ENCODE measurements at places on chromosomes 11 and 22. TPM values are rescaled to one million over a fixed set of nuclear protein-coding genes. Genes with fewer than 3 reads are reported as not detected.

GRIA4 gene
- total RNA-seq: not detected

VPREB3 gene
- total RNA-seq: not detected

SMIM35 gene
- total RNA-seq: not detected

C1QTNF5 gene
- total RNA-seq: 9.1 TPM

PGR gene
- total RNA-seq: not detected

AIP gene
- 78.2 TPM for total RNA-seq

TTC28 gene
- 7.1 TPM for total RNA-seq

BIK gene
- not detected for total RNA-seq

MMP3 gene
- 9.0 TPM for total RNA-seq

OSBP gene
- 13.0 TPM for total RNA-seq

SPINDOC gene
- 33.8 TPM for total RNA-seq

ACTN3 gene
- total RNA-seq: not detected

CPT1B gene
- total RNA-seq: 9.4 TPM

THRSP gene
- not detected for total RNA-seq

EMID1 gene
- total RNA-seq: not detected

ADAMTS15 gene
- total RNA-seq: 0.92 TPM

CYP2D6 gene
- not detected for total RNA-seq

- DNase-seq: peak; percentile 80
These were observed 3.9 kb downstream of the JOSD1 start for GRCh38 chr22:38696606-38697424.

GRCh38 chr22:26922806-26923205 lies 265.4 kb downstream of the MIAT start:
- DNase-seq: no peak

GRCh38 chr11:67413266-67413849 lies 2.1 kb upstream of the CARNS1 start:
- DNase-seq: no peak

DNA sequence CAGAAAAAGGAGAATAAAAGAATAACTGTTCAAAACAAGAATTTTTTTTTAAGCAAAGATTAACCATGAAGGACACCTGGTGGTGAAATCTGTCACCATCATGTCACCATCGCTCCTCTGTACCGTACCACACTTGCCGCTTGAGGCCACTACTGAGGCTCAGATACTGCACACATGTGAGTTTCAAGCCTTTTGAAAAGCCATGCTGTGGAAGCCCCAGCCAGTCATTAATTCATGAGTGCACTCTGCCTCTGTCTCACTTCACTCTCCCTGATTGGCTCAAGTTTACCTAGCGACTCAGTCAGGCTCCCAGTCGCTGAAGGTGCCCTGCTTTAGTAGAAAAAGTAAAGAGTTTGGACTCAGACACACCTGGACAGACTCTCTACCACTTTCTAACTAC lies 6.6 kb upstream of the MS4A12 start:
- DNase-seq: no peak

GRCh38 chr11:64814712-64815187 lies 4.4 kb upstream of the MEN1 start:
- DNase-seq: no peak

DNA sequence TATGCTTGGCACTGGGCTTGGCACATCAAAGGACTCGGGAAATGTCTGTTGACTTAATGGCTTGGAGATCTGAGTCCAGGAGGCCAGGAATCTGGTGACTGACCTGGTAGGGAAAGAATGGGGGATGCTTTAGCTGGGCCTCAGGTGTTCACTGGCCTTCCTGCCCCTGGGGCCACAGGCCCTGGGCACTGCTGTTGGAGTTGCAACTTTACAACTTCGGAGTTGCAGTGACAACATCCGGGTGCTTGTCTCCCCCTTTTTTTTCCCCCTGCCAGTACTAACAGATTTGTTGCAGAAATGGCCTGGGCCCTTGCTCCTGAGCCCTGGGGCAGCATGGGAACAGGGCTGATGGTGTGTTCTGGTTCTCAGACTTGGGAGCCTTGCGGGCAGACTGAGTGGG lies 23.8 kb downstream of the OSBP2 start:
- DNase-seq: no peak

DNA sequence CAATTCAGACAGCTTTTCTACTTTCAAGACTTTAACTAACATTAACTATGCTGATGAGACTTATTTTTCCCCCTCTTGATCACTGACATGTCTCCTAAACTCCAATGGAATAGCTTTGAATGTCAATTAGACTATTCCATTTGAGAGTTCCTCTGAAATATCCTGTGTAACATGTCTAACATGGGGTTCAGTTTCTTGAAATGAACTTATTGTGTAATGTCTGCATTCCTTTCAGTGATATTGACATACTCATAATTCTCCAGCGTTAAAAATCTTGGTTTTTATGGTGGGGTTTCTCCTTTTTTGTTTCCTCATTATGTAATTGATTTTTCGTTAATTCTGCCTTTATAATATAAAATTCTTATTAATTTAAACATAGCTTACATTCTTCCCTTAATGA lies 37.7 kb upstream of the SPTBN2 start:
- no peak for DNase-seq

DNA sequence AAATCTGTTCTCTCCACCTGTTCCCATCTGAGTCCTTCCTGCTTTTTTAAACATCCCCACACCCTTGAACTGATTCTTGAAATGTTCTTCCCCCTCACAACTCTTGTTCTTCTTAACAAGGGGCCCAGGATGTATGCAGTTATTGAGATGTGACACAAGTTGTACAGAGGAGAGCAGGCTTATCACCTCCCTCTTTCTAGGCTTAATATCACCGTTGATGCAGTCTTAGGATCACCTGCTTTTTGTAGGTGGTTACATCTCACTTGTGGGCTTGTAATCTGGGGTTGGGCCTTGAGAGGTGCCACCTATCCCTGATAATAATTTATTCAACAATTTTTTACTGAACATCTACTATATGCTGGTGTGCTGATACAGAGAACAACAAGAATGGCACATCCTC lies 6.2 kb downstream of the CRYBB3 start:
- no peak for DNase-seq

DNA sequence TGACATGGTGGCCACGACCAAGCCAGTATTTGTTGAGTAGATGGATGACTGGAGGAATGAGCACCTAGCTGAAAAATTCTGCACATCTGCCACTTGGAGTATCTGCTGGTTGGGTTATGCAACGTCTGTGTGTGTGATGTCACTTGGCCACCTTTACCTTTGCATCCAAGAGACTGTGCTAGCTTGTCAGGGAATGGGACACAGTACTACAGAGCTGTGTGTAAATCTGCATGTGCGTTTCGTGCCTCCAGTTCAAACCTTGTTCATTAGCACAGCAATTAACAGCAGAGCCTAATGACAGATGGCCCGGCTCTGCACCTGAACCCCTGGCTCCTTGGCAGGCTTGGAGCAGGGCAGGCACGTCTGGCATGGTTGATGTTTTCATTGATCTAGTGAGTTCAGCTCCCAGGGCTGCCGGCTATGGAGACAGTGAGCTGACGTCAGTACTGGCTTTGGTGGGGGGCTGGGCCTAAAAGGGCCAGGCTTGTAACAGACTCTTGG lies 188.4 kb upstream of the NAV2 start:
- DNase-seq: no peak

DNA sequence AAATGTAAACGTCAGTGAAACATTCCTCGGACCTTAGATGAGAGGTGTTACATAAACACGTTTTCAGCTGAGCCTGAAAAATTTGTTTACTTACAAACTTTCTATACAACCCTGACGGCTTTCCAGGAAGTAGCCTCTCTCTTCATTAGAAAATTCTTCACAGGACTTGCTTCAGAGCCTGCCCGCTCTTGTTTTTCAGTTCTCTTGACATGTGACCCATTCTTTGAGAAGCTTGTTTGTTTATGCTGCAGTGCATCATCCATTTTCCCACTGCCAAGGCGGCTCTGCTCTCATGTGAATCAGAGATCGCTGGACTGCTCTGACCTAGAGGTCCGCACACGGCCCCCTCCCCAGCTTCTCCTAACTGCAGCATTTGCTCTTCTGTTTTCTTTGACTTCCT lies 47.9 kb upstream of the ARHGAP42 start:
- DNase-seq: no peak
